ENCODE measurements at places on chromosomes 2 and 18. TPM values are rescaled to one million over a fixed set of nuclear protein-coding genes. Genes with fewer than 3 reads are reported as not detected.

DNA sequence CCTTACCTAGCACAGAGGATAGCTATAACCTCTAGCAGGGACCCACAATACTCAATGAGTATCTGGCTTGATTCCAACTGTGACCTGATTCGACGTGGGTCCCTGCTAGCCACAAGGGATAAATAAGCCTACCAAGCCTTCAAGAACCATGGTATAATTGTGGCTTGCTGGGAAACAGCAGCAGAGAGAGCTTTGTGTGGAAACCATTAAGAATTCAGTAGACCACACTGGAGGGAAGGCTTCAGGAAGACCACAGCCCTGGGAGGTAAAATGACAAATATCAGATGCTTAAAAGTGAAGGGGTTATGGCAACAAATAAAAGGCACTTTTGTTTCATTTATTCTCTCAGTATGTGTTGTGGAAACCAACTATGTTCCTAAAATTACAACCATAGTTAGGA lies 82.6 kb upstream of the WIPF1 start:
- no peaks in the 10 kb centered on the region for H3K27me3 ChIP-seq
- no peak overlapping the region for H3K4me3 ChIP-seq
- H3K27ac ChIP-seq = no peak overlapping the region
- no peaks in the 10 kb centered on the region for H3K4me1 ChIP-seq
- no peaks in the 10 kb centered on the region for H3K36me3 ChIP-seq
- DNase-seq = no peak

DNA sequence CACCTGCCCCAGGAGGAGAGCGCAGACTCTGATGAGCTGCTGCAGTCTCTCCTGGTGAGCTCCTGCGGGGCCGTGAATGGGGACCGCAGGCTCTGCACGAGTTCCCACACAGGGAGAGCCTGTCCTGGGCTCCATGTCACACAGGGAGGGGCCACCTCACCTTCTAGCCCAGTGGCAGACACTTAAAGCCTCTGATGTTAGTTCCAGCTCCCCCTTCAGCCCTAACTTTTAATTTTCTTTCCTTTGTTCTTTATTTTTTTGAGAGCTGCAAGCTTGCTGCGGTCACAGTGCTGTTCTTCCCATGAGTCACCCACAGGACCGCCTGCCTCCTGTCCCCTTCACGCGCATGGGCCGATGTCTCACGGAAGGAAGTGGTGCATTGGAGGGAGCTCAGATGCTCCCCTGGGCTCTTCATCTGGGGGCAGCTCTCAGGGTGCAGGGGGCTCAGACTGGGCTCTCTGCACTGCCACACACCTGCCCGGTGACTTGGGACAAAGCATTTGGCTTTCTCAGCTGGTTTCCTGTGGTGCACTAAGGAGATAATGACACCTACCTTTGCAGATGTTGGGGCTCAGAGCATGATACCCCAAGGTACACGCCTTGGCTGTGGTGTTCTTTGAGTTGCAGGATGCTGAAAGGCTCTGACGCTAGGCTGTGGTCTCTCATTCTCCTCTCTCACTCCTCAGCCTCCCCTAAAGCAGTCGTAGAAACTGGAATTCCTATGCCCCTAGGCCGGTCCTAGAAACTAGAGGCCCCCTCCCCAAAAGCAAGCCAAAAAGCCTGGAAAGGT lies 37.2 kb upstream of the PXDN start:
- DNase-seq = no peak
- H3K27ac ChIP-seq = no peak overlapping the region
- no peak overlapping the region for H3K4me3 ChIP-seq

DNA sequence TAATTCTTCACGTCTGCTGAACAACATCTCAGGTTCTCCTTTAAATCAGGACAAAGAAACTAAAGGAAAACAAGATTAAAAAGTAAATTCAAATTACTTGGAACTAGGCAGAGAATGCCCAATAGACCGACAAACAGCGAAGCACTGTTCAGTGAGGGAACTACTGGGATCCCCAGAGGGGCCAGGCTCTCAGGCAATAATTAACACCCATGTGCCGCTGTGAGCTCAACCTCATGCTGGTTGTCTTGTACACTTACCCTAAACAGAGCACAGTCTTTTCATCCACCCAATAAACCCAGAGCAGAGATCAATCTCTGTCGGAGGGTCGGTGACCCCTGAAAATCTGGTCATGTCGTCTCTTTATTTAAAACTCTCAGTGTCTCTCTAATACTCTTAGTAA lies 229.9 kb upstream of the CRIM1 start:
- no peaks in the 10 kb centered on the region for H3K4me1 ChIP-seq
- no peaks in the 10 kb centered on the region for H3K36me3 ChIP-seq
- no peaks in the 10 kb centered on the region for H3K27me3 ChIP-seq
- no peak overlapping the region for H3K27ac ChIP-seq
- H3K4me3 ChIP-seq = no peak overlapping the region
- no peak for DNase-seq

- H3K4me1 ChIP-seq = no peaks in the 10 kb centered on the region
- H3K36me3 ChIP-seq = no peaks in the 10 kb centered on the region
- no peaks in the 10 kb centered on the region for H3K27me3 ChIP-seq
- H3K4me3 ChIP-seq = no peak overlapping the region
- no peak for DNase-seq
These were observed 404.9 kb upstream of the ZEB2 start for GRCh38 chr2:144924827-144925226.

DNA sequence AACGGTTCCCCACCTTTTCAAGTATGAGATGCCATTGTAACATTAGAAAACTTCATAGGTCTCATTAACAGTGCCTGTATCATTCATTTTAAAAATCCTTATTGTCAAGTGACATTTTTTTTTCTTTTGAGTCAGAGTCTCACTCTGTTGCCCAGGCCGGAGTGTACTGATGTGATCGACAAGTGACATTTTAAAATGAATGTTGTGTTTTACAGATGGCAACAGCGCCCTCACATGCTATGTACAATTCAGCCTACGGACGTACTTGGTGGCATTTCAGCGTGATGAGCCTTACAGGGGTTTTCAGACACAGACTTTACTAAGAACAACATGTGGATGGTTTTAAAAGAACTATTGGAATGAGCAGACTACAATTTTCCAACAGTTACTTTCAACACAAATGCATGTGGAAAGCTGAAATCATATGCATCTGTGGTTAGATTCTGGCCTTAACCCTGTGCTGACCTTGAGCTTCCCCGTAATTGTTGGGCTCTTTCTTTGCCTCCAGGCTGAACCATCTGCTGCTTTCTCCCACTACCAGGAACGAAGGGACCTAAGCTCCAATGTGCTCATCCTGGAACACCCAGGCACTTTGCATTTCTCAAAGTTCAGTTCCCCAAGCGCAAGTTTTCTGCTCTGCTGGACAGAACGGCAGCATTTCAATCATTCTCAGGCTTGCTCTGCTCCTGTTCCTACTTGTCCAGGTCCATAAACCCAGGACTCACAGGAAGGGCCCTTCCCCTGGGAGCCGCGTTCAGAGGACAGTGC lies 119.9 kb upstream of the NDUFV2 start:
- no peak for DNase-seq
- H3K4me3 ChIP-seq = no peak overlapping the region
- no peak overlapping the region for H3K27ac ChIP-seq

GRCh38 chr2:156189584-156189983 lies 142.9 kb downstream of the NR4A2 start:
- H3K36me3 ChIP-seq = no peaks in the 10 kb centered on the region
- no peak overlapping the region for H3K27ac ChIP-seq
- H3K4me1 ChIP-seq = no peaks in the 10 kb centered on the region

DNA sequence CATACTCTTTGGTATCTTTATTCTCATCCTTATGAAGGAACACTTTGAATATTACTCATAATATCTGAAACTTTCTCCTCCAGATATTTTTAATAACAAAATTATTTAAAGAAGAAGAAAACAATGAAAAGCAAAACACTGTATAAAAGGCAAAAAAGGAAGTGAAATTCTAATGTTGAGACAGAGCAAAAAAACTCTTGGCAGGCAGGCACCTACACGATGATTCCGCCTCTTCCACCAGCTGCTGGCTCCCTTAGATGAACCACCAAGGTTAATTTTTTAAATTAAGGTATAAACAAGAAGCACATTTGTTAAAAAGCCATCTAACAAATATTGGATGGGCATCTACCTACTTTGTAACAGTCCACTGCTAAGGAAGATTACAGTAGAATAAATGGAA lies 434.7 kb downstream of the EPHA4 start:
- H3K4me1 ChIP-seq = no peaks in the 10 kb centered on the region
- no peak overlapping the region for H3K27ac ChIP-seq
- no peaks in the 10 kb centered on the region for H3K27me3 ChIP-seq

GRCh38 chr2:223759569-223760430 lies 77.6 kb downstream of the AP1S3 start:
- no peak for DNase-seq
- H3K27ac ChIP-seq = no peak overlapping the region
- H3K4me3 ChIP-seq = no peak overlapping the region
- no peaks in the 10 kb centered on the region for H3K36me3 ChIP-seq

DNA sequence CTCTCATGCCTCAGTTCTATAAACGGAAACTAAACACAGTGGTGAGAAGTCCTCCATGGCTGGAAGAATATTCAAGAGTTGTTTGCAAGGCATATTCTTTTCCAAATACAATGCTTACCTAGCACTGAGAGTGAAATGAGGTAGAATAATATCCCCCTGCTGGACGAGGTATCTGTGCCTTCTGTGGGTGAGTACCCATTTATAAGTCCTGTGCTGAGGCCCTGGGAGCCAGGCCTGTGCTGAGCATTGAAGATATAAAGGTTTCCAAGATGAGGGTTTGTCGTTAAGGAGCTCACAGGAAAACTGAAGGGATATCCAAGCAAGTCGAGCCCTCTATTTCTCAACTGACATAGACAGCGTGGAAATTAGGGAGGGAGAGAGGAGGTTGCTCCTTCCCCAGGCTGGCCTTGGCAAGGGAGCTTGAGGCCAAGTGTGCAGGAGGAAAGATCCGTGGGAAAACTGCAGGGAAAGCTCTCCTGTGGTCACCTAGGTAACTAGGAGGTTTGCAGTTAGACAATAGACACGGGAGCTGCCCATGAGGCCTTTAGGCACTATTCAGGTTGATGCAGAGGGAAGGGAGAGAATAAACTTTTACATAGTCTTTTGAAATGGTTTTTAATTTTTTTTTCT lies 17.6 kb downstream of the PTPRM start:
- H3K27me3 ChIP-seq = no peaks in the 10 kb centered on the region
- no peak overlapping the region for H3K27ac ChIP-seq
- no peaks in the 10 kb centered on the region for H3K36me3 ChIP-seq
- H3K4me1 ChIP-seq = peaks cover 39% of the 10 kb centered on the region

GRCh38 chr18:65288908-65289307 lies 461.9 kb upstream of the CDH7 start:
- no peaks in the 10 kb centered on the region for H3K4me1 ChIP-seq
- no peaks in the 10 kb centered on the region for H3K36me3 ChIP-seq
- H3K27ac ChIP-seq = no peak overlapping the region
- H3K4me3 ChIP-seq = no peak overlapping the region

- no peak overlapping the region for H3K27ac ChIP-seq
- no peaks in the 10 kb centered on the region for H3K36me3 ChIP-seq
- H3K27me3 ChIP-seq = no peaks in the 10 kb centered on the region
- no peak overlapping the region for H3K4me3 ChIP-seq
- no peak for DNase-seq
These were observed 93.7 kb upstream of the RAB6C start for GRCh38 chr2:129885735-129886134.

- no peak overlapping the region for H3K4me3 ChIP-seq
- no peak overlapping the region for H3K27ac ChIP-seq
- H3K4me1 ChIP-seq = no peaks in the 10 kb centered on the region
- DNase-seq = no peak
- H3K27me3 ChIP-seq = no peaks in the 10 kb centered on the region
These were observed 109.0 kb downstream of the AQP4 start for GRCh38 chr18:26756556-26756955.

- no peak for DNase-seq
- no peaks in the 10 kb centered on the region for H3K36me3 ChIP-seq
- no peak overlapping the region for H3K4me3 ChIP-seq
- peaks cover 12% of the 10 kb centered on the region for H3K4me1 ChIP-seq
- H3K27ac ChIP-seq = no peak overlapping the region
- H3K27me3 ChIP-seq = no peaks in the 10 kb centered on the region
These were observed 74.9 kb downstream of the ANTXR1 start for GRCh38 chr2:69087912-69088240.

GRCh38 chr2:38146275-38146906 lies 70.4 kb upstream of the CYP1B1 start:
- H3K27ac ChIP-seq = peak overlapping the region; percentile 57
- no peak overlapping the region for H3K4me3 ChIP-seq
- H3K36me3 ChIP-seq = no peaks in the 10 kb centered on the region
- H3K27me3 ChIP-seq = no peaks in the 10 kb centered on the region
- no peaks in the 10 kb centered on the region for H3K4me1 ChIP-seq

DNA sequence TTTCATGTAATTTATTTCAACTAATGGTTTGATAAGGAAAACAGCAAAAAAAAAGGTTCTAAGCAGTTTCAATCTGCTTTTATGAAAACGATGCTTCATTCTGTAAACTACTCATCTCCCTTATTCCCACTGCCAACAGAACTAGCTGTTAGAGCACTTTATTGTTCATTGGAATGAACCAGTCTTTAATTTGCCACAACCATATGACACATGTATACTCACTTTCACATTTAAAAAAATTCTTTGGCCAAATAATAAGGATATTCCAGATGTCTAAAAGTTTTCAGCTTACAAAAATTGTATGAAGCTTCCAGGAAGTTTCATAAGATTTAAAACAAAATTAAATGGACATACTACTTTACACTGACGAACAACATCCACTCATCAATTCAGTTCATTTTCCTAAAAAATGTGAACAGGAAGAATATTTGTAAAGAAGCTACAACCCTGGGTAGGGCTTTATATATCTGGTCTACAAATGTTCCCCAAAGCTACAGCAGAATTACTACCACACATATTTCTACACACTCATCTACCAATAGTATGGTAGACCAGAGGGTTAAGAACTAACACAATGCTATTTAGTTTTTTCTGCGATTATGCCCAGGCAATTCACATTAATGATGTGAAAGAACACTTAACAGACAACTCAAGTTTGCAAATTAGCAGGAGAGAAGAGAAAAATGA lies 37.7 kb downstream of the ZNF521 start:
- no peak overlapping the region for H3K27ac ChIP-seq
- H3K27me3 ChIP-seq = no peaks in the 10 kb centered on the region
- no peaks in the 10 kb centered on the region for H3K36me3 ChIP-seq
- no peak overlapping the region for H3K4me3 ChIP-seq
- H3K4me1 ChIP-seq = no peaks in the 10 kb centered on the region
- DNase-seq = no peak

DNA sequence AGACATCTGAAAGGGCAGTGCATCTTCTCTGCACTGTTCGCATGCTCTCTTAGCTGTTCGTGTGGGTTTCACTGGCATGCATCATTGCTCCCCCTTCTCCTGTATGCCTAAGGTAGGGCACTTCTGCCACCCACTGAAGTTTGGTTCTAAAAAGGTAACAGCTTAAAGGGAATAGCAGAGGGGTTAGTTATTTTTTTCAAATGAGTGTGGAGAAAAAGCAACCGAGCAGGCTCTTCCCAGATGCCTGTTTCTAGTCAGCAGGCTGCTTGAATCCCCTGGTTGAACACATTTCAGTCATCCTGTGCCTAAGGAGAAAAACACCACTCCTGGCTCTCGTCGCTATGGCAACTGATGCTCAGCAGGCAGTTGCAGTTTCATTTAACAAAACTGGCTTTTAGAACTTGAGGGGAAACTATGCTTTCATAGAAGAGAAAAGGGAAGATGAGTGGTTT lies 69.8 kb upstream of the GALNT3 start:
- no peaks in the 10 kb centered on the region for H3K27me3 ChIP-seq
- no peak overlapping the region for H3K4me3 ChIP-seq
- no peak for DNase-seq
- H3K27ac ChIP-seq = no peak overlapping the region
- H3K36me3 ChIP-seq = peaks cover 8% of the 10 kb centered on the region

TBC1D8 gene
- 163 TPM for total RNA-seq

RIF1 gene
- total RNA-seq = 35.0 TPM

LYPD6B gene
- not detected for total RNA-seq

FZD7 gene
- total RNA-seq = 4.1 TPM

NEU4 gene
- 7.5 TPM for total RNA-seq

TLX2 gene
- total RNA-seq = not detected

BARD1 gene
- total RNA-seq = 8.8 TPM

OXER1 gene
- 0.19 TPM for total RNA-seq

FHL2 gene
- total RNA-seq = 68.0 TPM

ABCG5 gene
- total RNA-seq = not detected

All from psoas muscle (tissue), 8 donors.